MG63 (cell line): ENCODE measurements at places on chromosomes 2 and 18. TPM values are rescaled to one million over a fixed set of nuclear protein-coding genes. Genes with fewer than 3 reads are reported as not detected.

Gene SLC8A1
- total RNA-seq = 6.0 and 11.1 TPM in 2 replicates

Gene SATB2
- 3.4 and 5.1 TPM in 2 replicates for total RNA-seq

Gene ZSWIM2
- not detected in 2 replicates for total RNA-seq

Gene TCF23
- total RNA-seq = not detected in 2 replicates

Gene CEP68
- total RNA-seq = 4.5 and 4.9 TPM in 2 replicates

Gene ZNF521
- 5.0 and 9.1 TPM in 2 replicates for total RNA-seq

Gene IL1F10
- not detected in 2 replicates for total RNA-seq

Gene REG1B
- total RNA-seq = not detected in 2 replicates

Gene DNAJC10
- 84.5 and 86.0 TPM in 2 replicates for total RNA-seq

Gene SH3BP4
- 34.2 and 39.5 TPM in 2 replicates for total RNA-seq

Gene DSG1
- total RNA-seq = not detected in 2 replicates

Gene DSC2
- not detected in 2 replicates for total RNA-seq

Gene POLR1B
- total RNA-seq = 20.5 and 69.1 TPM in 2 replicates

Gene PLCD4
- total RNA-seq = 0.74 and 1.2 TPM in 2 replicates

Gene AKAIN1
- not detected in 2 replicates for total RNA-seq

Gene CERKL
- total RNA-seq = not detected in 2 replicates

Gene DSC3
- total RNA-seq = not detected in 2 replicates

Gene APLF
- 0.99 and 2.5 TPM in 2 replicates for total RNA-seq

Gene CKAP2L
- 19.4 and 19.9 TPM in 2 replicates for total RNA-seq

Gene LAMA3
- total RNA-seq = 6.4 and 16.0 TPM in 2 replicates

Gene ZBTB7C
- total RNA-seq = 0.10 TPM in 2 replicates

Gene ABI2
- 22.1 and 33.6 TPM in 2 replicates for total RNA-seq

Gene CHRNG
- not detected in 2 replicates for total RNA-seq

Gene GIGYF2
- total RNA-seq = 32.9 and 37.4 TPM in 2 replicates

Gene DSEL
- total RNA-seq = 3.7 and 6.2 TPM in 2 replicates

Gene PAPOLG
- 4.2 and 6.5 TPM in 2 replicates for total RNA-seq

Gene ASB3
- total RNA-seq = 13.3 and 13.8 TPM in 2 replicates

Gene ASTL
- not detected in 2 replicates for total RNA-seq

Gene PLA2R1
- 0.36 and 1.6 TPM in 2 replicates for total RNA-seq

Gene SMCHD1
- total RNA-seq = 16.2 and 19.0 TPM in 2 replicates
